ENCODE measurements at places on chromosomes 3 and 15. TPM values are rescaled to one million over a fixed set of nuclear protein-coding genes. Genes with fewer than 3 reads are reported as not detected.

Gene FBXO40
- 0.32 TPM for total RNA-seq

Gene HGD
- total RNA-seq, result 1.1 TPM

Gene GOLGA6L10
- total RNA-seq, result 0.60 TPM

Gene DUOX2
- total RNA-seq, result 0.89 TPM

Gene IMPG2
- 0.90 TPM for total RNA-seq

Gene PRSS50
- total RNA-seq, result 0.23 TPM

Gene NR1I2
- 0.36 TPM for total RNA-seq

Gene CFAP91
- 10.4 TPM for total RNA-seq

Gene ALDH1A2
- 10.3 TPM for total RNA-seq

Gene UBAP1L
- total RNA-seq, result 6.5 TPM

Gene MAGI1
- total RNA-seq, result 35.7 TPM

Gene A4GNT
- total RNA-seq, result not detected

Gene BRPF1
- 11.7 TPM for total RNA-seq

Gene GOLIM4
- 28.5 TPM for total RNA-seq

Gene CLDN16
- 5.2 TPM for total RNA-seq

GRCh38 chr3:174953068-174953467 is 93.9 kb downstream of the NAALADL2 start:
- DNase-seq, result no peak
- no peak overlapping the region for H3K27ac ChIP-seq
- no peaks in the 10 kb centered on the region for H3K36me3 ChIP-seq

DNA sequence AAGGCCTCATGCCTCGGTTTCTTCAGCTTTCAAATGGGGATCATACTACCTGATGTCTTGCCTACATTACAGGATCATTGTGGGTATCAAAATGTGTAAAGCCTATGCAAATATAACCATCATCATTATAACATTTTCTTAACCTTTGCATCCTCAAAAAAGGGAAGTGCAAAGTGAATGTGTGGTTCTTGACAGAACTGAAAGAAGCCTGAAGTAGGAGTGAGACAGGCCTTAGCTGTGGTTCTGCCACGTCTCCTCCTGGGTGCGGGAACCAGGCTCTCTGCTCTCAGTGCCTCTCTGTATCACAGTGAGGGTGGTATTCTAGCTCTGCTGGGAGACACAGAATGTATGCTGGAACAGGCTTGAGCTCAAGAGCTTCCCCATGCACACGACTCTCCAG is 316.9 kb upstream of the ICE2 start:
- H3K27me3 ChIP-seq, result no peaks in the 10 kb centered on the region
- peaks cover 5% of the 10 kb centered on the region for H3K4me1 ChIP-seq
- no peak for DNase-seq
- no peak overlapping the region for H3K27ac ChIP-seq
- H3K36me3 ChIP-seq, result no peaks in the 10 kb centered on the region

GRCh38 chr3:109939817-109940216 is 602.5 kb upstream of the DPPA4 start:
- H3K36me3 ChIP-seq, result no peaks in the 10 kb centered on the region
- H3K4me1 ChIP-seq, result no peaks in the 10 kb centered on the region
- no peak overlapping the region for H3K4me3 ChIP-seq

DNA sequence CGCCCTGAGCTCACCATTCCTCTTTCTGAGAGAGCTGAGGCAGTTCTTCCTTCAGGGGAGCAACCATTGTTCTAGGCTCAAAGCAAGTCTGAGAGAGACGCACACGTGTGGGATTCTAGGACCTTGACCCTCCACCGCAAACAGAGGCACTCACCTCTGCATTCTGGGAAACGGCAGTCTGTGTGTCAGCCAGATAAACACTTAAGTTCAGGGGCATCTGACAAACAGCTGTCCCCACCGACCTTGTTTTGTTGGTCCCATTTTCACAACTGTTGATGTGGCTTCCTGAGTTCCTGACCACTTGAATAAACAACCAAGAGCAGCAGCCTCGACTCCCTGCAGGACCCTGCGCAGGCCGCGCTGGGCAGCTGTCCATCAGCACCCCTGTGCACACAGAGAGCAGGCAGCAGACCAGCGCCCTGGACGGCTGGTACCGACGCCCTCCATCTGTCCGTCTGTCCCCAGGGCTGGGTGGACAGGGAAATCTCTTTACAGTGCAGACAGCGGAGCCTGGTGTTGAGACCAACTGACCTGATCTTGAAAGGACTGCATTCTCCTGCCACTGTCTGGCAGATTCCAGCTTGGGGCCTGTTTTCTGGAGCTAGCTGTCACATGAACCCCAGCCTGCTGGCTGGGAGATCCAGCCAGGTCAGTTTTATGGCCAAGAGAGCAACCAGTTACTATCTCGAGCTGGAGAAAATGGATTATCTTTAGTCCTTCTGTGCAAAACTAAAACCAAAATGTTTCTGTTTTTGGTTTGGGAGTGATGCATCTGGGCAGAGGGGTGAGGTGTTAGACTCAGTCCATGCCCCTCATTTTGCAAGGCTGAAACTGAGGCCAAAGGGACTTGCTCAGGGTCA is 64.2 kb downstream of the FAM43A start:
- H3K4me3 ChIP-seq, result no peak overlapping the region
- no peak for DNase-seq
- H3K4me1 ChIP-seq, result no peaks in the 10 kb centered on the region
- no peaks in the 10 kb centered on the region for H3K27me3 ChIP-seq

- no peaks in the 10 kb centered on the region for H3K4me1 ChIP-seq
- no peak overlapping the region for H3K4me3 ChIP-seq
- DNase-seq, result no peak
- H3K36me3 ChIP-seq, result no peaks in the 10 kb centered on the region
- no peak overlapping the region for H3K27ac ChIP-seq
Measured at GRCh38 chr15:80654299-80654698, 40.8 kb upstream of the ABHD17C start.

DNA sequence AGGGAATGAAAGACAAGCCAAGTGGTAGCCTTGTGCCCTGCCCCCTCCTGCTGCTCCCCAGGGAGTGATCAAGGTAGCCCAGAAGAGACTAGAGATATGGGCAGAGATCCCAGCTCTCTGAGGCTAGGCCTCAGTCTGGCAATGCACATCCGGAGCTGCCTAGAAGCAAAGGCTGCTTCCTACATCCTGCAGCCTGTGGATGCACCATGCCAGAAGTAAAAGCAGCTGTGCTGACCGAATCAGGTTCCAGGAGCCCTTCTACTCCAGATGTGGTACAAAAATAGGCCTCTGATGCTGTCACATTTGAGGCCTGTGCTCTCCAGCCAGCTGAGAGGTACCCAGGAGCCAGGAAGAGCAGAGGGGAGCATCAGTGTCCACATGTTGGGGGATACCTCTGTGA is 16.0 kb downstream of the TRAIP start:
- DNase-seq, result no peak
- no peak overlapping the region for H3K4me3 ChIP-seq
- peaks cover 4% of the 10 kb centered on the region for H3K4me1 ChIP-seq
- no peaks in the 10 kb centered on the region for H3K36me3 ChIP-seq
- H3K27ac ChIP-seq, result no peak overlapping the region

GRCh38 chr3:50584391-50584790 is 15.1 kb downstream of the HEMK1 start:
- DNase-seq, result no peak
- no peak overlapping the region for H3K27ac ChIP-seq
- H3K4me1 ChIP-seq, result peaks cover 6% of the 10 kb centered on the region

- no peaks in the 10 kb centered on the region for H3K27me3 ChIP-seq
- no peak overlapping the region for H3K4me3 ChIP-seq
- DNase-seq, result no peak
- no peak overlapping the region for H3K27ac ChIP-seq
Measured at GRCh38 chr3:60636846-60637245, 614.4 kb downstream of the FHIT start.

GRCh38 chr3:53495520-53496391 is 1.3 kb downstream of the CACNA1D start:
- H3K27me3 ChIP-seq, result no peaks in the 10 kb centered on the region
- no peak overlapping the region for H3K27ac ChIP-seq
- peaks cover 7% of the 10 kb centered on the region for H3K4me1 ChIP-seq
- H3K36me3 ChIP-seq, result no peaks in the 10 kb centered on the region

GRCh38 chr3:140910860-140911259 is 30.8 kb upstream of the SLC25A36 start:
- H3K4me3 ChIP-seq, result no peak overlapping the region
- no peak overlapping the region for H3K27ac ChIP-seq
- no peaks in the 10 kb centered on the region for H3K27me3 ChIP-seq
- no peaks in the 10 kb centered on the region for H3K4me1 ChIP-seq

DNA sequence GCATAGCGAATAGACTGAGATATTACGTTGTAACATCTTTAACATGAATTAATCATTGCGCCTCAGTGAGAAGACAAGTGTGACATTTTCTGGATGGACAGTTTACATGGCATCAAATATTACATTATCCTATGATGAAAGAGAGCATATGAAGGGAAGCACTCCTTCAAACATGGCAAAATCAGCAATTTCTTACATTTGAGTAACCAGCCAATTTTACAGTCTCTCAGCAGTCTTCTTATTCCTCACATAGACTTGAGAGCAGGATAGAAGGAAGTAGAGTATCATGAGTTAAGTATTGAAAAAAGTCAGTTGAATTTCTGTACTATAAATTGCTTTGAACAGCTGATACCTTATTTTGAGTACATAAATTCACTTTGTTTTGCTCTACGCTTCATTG is 38.9 kb downstream of the FANCI start:
- no peaks in the 10 kb centered on the region for H3K27me3 ChIP-seq
- no peak overlapping the region for H3K27ac ChIP-seq
- no peak overlapping the region for H3K4me3 ChIP-seq
- no peaks in the 10 kb centered on the region for H3K4me1 ChIP-seq
- no peaks in the 10 kb centered on the region for H3K36me3 ChIP-seq

- no peaks in the 10 kb centered on the region for H3K4me1 ChIP-seq
- no peak overlapping the region for H3K4me3 ChIP-seq
- no peaks in the 10 kb centered on the region for H3K27me3 ChIP-seq
- H3K36me3 ChIP-seq, result no peaks in the 10 kb centered on the region
- H3K27ac ChIP-seq, result no peak overlapping the region
Measured at GRCh38 chr3:134392336-134392983, 18.2 kb upstream of the AMOTL2 start.

DNA sequence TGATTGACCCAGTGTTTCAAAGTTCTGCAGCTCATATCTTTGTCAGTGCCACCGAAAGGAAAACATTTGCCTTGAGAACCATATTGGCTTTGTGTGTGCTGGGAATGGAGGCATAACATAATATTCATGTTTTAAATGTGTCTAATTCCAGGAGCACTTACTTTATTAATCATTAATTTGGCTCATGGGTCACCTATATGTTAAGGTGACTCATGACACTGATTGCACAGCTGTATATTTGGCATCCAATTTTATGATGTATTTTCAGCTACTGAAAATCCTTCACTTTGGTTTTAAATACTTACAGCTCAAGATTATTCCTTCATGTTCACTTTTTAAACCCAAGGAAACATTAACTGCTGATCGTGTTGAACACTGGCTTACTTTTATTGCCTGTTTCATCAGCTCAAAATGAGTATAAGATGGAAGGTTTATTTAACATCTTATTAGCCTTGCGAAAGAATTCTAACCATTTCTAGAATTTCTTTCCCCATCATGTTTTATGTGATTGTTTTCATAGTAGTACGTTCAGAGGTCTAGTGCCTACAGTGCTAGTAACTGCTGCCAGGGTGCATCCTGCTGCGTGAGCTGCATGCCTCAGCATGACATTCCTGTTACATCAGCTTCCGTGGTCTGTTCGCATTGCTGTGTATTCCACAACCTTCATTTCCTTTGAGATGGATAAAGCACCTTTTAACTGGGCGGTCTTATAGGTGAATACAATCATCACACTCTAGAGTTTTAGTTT is 63.7 kb downstream of the LRCH3 start:
- peak; percentile 67 for DNase-seq
- no peak overlapping the region for H3K4me3 ChIP-seq
- H3K4me1 ChIP-seq, result peaks cover 3% of the 10 kb centered on the region
- peak overlapping the region; percentile 66 for H3K27ac ChIP-seq
- H3K27me3 ChIP-seq, result no peaks in the 10 kb centered on the region

DNA sequence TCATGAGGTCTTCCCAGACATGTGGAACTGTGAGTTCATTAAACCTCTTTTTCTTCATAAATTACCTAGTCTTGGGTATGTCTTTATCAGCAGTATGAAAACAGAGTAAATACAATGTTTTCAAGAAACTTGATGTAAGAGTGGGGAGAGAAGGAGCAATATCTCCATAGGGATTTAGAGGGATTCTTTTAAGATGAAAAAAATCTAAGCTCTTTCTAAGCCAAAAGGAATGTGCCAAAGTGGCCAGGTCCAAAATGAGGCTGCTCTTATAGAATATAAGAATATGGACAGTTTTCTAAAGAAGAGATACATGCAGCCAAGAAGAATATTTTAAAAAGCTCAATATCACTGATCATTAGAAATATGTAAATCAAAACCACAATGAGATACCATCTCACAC is 23.9 kb upstream of the RYK start:
- DNase-seq, result no peak
- no peaks in the 10 kb centered on the region for H3K4me1 ChIP-seq
- H3K27ac ChIP-seq, result no peak overlapping the region
- H3K36me3 ChIP-seq, result no peaks in the 10 kb centered on the region

DNA sequence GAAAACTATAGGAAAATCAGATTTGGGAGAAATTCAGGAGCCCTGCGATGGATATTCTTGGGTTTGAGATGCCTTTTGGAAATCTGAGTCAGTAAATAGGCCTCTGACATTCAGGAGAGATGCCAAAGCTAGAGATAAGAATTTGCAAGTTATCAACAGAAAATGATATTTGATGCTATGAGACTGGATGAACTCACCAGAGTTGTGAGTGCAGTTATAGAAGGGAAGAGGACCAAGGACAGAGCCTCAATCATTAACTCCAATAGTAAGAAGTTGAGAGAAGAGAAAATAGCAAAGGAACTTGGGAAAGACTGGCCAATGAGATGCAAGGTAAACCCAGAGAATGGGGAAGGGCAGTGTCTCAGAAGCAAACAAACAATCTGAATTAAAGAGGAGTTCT is 7.9 kb upstream of the ANO10 start:
- DNase-seq, result no peak
- no peak overlapping the region for H3K27ac ChIP-seq
- no peaks in the 10 kb centered on the region for H3K27me3 ChIP-seq
- H3K36me3 ChIP-seq, result no peaks in the 10 kb centered on the region

GRCh38 chr3:190534386-190534785 is 20.5 kb downstream of the IL1RAP start:
- no peaks in the 10 kb centered on the region for H3K27me3 ChIP-seq
- peaks cover 5% of the 10 kb centered on the region for H3K4me1 ChIP-seq
- DNase-seq, result no peak
- H3K4me3 ChIP-seq, result no peak overlapping the region
- no peaks in the 10 kb centered on the region for H3K36me3 ChIP-seq
- H3K27ac ChIP-seq, result no peak overlapping the region

DNA sequence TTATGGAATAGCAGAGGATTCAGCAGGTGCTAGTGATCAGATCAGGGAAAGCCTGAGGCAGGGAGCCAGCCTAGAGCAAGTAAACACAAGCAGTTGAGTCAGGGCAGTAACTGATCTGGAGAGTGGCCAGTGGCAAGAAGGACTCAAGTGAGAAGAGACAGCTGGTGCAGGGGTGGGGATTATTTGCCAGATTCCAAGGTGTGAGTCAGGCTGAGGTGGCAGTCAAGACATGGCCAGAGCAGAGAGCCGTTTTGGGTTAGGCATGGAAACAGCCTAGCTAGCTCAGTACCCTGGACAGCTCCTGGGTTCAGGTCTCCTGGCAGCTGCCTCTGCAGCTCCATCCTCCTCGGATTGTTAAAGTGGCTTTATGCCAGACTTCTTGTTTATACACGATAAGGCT is 281.9 kb upstream of the ONECUT1 start:
- peak; percentile 5 for DNase-seq
- H3K36me3 ChIP-seq, result no peaks in the 10 kb centered on the region
- no peaks in the 10 kb centered on the region for H3K27me3 ChIP-seq
- H3K4me3 ChIP-seq, result no peak overlapping the region
- H3K4me1 ChIP-seq, result no peaks in the 10 kb centered on the region
